ENCODE measurements at places on chromosomes 4 and X.

GRCh38 chr4:186699881-186700397, 23.7 kb downstream of the FAT1 start:
- DNase-seq, result no peak

DNA sequence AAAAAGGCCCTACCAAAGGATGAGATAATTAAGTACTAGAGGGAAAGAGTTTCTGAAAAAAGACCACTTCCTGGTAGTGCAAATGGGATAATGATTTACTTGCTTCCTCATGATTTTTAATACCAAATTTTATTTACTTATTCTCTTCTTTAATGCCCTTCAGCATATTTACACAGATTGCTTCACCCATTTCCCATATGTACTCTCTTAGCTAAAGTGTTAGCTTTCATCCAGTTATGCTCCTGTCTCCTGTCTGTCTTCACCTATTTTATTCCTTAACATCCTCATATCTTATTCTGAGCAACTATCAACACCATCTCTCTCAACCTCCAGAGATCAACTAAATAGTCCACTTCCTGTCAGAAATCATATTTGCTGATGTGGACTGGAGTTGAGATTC, 183.2 kb upstream of the HS3ST1 start:
- DNase-seq, result no peak

- no peak for DNase-seq
Observed at GRCh38 chr4:149713031-149713430, 102.6 kb downstream of the IQCM start.

- DNase-seq, result no peak
Observed at GRCh38 chr4:113893546-113893945, 85.9 kb downstream of the ARSJ start.

- DNase-seq, result no peak
Observed at GRCh38 chr4:5192678-5193077, 141.4 kb downstream of the STK32B start.

GRCh38 chr4:41175794-41176193, 38.5 kb downstream of the APBB2 start:
- DNase-seq, result no peak

DNA sequence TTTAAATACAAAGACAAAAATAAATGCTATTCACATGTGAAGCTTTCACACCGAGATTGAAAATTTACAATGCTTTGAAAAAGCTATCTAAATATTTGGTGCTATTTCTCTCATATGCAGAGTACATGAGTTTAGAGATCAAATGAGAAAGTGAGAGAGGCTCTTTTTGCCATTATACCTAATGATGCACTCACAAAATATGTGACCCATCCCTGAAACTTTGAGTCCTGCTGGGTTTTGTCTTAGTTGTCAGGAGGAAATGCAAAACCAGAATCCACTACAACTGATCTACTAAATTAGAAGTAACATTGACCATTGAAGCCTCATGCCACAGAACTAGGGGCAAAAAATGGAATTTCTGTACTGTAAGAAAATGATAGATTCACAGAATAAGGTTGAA, 251.7 kb downstream of the MAPK10 start:
- DNase-seq, result no peak

- DNase-seq, result no peak
Observed at GRCh38 chr4:16794816-16795445, 103.5 kb downstream of the LDB2 start.

GRCh38 chr4:74942251-74942917, 9.5 kb downstream of the PARM1 start:
- no peak for DNase-seq

DNA sequence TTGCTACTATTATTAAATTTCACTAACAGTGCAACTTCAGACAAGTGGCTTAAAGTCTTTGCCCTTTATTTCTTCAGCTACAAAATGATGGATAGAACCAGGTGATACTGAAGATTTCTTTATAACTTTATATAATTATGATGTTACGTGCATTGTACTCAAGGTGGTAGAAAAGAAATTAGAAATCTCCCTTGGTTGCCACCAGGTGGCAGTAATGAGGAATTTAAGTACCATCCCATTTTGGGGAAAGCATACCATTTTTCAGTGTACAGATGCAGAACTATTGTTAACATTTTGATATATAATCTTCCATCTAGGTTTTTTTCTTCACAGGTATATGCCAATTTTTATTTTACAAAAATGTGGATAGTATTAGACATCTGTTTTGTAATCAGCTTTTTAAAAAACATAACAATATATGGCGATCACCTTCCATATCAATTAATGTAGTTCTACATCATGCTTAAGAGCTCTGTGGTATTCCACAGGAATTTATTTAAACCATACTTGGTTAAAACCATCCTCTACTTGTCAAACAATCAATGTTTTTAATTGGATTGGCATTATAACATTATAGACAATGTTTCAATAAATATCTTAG, 37.7 kb upstream of the RAB33B start:
- no peak for DNase-seq

DNA sequence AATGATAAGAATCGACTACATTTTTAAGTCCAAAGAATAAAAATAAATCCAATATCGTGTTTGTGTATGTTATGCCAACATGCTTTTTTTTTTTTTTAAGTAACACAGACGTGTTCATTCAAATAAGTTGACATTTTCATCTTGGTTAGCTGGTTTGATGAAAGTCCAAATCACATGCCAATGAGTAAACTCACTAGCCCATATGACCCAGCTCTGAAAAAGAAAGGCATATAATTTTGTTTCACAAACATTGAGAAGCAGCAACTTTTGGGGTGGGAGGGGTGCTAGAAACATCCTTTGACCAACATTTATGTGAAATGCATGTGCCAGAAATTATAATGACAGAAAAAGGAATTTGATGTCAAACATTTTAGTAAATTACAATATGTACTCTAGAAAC, 61.6 kb upstream of the SPP1 start:
- no peak for DNase-seq

GRCh38 chrX:14017399-14017798, 12.3 kb downstream of the GEMIN8 start:
- DNase-seq, result no peak

GRCh38 chrX:53711436-53711835, 24.9 kb upstream of the HUWE1 start:
- DNase-seq, result no peak

DNA sequence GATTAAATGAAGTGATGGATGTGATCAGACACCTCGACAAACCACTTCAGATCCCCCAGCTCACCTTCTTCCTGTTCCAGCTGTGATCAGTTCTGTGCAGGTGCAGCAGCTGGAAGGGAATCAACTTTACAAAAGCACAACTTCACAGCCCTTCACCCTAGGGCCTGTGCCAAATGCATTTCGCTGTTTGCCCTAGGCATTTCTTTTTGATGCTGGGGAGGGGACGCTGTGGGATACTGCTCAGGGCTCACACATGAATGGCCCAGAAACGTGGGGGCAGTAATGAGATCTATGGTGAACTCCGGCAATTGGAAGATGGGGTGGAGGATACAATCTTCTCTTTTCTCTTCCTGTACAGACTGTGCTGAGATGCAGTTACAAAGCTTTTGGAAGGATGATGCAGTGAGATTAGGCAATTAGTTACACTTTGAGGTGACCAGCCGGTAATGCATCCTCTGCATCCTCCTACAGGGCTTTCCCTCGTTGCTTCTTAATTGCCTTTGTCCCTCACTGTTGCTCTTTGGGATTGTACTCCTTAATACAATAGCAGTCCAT, 215.1 kb upstream of the PITX2 start:
- DNase-seq, result no peak

Measured in activated CD8-positive, alpha-beta memory T cell treated with anti-CD3 and anti-CD28 coated beads for 4 hours (primary cell).